Effector memory CD8-positive, alpha-beta T cell (primary cell): ENCODE measurements at places on chromosomes 4 and X.

DNA sequence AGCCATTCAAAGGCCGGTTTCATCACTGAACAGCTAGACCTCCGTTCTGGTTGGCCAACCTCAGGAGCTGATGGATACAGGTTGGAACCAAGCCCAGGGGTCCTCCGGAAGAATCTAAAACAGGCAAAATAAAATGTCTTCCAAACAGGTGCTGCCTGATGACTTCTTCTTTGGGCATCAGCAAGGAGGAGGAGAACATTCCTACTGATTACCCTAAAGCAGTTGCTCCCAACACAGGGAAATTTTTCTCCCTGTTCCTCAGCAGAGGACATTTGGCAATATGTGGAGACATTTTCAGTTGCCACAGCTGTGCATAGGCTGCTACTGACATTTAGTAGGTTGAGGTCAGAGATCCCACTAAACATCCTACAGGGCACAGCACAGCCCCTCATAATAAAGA, 319.3 kb upstream of the PPARGC1A start:
- no peak for DNase-seq

- no peak for DNase-seq
These were observed 43.8 kb upstream of the SETD7 start for GRCh38 chr4:139599594-139600374.

GRCh38 chr4:136355970-136356369, 1176.3 kb downstream of the PCDH18 start:
- no peak for DNase-seq

GRCh38 chr4:25280210-25280609, 32.4 kb upstream of the ZCCHC4 start:
- no peak for DNase-seq
